ENCODE measurements at places on chromosomes 4 and X.

- DNase-seq = no peak
Observed at GRCh38 chr4:138595731-138596460, 353.7 kb upstream of the SLC7A11 start.

GRCh38 chrX:39893417-39894338, 204.1 kb downstream of the BCOR start:
- DNase-seq = no peak

GRCh38 chr4:173185847-173186510, 17.4 kb downstream of the GALNT7 start:
- DNase-seq = no peak

DNA sequence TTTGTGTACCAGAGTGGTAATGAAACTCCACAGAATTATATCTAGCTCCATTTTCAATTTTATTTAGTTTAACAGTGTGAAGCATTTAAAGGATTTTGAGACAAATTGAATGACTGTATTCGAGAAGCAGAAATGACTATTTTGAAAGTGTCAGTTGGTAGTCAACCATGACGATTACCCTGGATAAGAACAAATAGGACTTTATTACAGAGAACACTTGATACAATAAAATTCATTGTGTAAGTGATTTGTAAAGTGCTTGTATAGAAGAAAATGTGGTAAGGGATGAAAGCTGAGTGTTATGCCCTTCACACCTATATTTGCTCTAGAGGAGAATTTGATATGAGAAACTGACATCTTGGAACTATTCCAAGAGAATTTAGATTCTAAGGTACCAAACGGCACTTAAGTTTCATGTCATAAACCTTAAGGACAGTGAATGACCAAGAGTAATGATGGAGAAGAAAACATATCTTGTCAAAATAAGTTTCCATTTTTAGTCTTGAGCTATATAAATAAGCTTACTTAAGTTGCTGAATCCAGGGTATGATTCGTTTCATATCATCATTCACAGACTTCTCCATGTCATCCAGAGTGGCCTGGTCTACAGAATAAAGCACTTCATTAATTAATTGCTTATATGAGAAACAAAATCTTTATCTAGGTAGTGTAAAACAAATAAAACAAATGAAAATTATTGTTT, 34.6 kb downstream of the MED14 start:
- DNase-seq = peak; percentile 49

- peak; percentile 49 for DNase-seq
Observed at GRCh38 chr4:87005690-87006425, 71.0 kb downstream of the AFF1 start.

GRCh38 chr4:149988087-149988410, 90.2 kb upstream of the DCLK2 start:
- DNase-seq = no peak

GRCh38 chr4:77795326-77795725, 23.8 kb downstream of the CNOT6L start:
- no peak for DNase-seq

DNA sequence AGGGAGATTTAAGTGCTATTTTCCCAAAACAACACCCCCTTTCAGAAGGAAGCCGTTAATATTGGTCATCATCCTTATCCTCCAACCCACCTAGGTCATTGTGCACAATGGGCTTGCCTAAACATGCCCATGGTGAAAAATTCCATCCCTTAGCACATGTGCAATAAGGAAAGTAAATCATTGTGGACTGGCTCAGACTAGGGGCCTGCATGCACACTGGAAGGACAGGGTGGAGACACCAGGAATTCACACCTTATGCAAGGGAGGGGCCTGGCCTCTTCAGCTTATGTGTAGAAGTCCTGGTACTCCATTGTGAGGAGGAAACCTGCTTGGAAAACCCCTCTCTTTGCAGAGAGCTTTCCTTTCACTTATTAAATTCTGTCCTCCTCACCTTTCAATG, 311.4 kb upstream of the NDST4 start:
- no peak for DNase-seq

- no peak for DNase-seq
Observed at GRCh38 chr4:185712350-185713024, 99.5 kb downstream of the SORBS2 start.

DNA sequence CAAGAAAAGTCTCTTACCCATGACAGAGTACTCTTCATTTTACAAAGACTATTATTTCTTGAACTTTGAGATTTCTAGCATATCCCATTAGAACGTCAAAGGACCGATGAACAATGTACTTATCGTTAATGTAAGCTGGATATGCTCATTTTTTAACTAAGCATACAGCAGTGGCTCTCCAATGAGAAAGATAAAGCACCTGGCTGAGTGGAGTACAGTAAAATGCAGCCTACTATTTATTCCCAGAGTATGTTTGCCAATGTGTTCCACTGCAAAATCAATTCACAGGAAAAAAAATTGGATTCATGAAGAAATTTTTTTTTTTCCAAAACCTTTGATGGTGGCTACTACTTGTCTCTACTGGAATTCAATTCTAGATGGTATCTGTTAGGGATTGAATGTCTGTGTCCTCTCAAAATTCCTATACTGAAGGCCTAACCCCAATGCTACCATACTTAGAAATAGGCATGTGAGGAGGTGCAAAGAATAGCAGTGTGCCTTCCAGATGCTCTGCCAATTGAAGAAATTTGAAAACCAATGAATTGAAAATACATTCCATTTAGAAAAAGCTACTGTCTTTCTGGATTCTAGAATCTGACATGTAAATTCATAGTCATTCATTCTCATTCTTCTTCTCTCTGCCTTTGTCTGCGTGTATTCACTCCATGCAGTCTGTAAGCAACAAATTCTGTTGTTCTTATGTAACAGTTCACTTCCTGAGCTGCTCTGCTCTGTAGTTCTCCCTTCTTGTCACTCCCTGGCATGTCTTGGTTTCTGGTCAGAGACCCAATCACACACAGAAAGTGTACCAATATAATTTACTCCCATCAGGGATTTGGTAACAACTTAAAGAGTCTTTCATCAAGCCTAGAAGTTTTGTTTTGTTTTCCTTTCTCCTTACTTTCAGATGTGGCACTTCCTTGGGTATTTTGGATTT, 61.4 kb downstream of the PAPSS1 start:
- no peak for DNase-seq

- no peak for DNase-seq
Observed at GRCh38 chr4:145545538-145546174, 64.0 kb downstream of the SMAD1 start.

DNA sequence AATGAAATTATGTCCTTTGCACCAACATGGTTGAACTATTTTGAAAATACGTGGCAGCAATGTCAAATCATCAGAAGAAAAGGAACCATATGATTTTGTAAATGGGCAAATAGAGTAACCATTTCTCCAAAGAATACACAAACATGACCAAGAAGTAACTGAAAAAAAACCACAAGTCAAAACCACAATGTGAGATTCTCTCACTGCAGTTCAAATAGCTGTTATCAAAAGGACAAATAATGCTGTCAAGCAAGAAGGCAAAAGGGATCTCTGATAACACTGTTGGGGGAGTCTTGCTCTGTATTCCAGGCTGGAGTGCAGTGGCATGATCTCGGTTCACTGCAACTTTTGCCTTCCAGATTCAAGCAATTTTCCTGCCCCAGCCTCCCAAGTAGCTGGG, 280.8 kb upstream of the ZCCHC13 start:
- no peak for DNase-seq

DNA sequence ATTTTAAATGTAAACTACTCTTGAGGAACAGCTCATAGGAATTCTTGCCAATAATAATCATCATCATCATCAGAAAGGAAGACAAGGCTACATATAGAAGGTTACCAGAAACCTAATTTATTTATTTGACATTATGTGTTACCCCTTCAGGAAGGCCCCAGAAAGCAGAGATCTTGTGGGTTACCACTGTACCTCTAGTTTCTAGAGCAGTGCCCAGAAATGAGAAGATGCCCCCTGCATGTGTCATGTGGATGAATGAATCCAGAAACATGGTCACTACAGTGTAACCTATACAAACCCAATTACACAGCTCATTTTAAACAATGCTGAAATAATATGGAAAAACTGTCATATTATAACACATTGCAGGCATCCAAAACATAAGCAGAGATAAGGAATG, 70.4 kb downstream of the ARAP2 start:
- DNase-seq = no peak

- DNase-seq = no peak
Observed at GRCh38 chr4:53589511-53589910, 1.8 kb downstream of the LNX1 start.
